Frontal cortex (tissue), 4 donors: ENCODE measurements at places on chromosomes 5 and 9. TPM values are rescaled to one million over a fixed set of nuclear protein-coding genes. Genes with fewer than 3 reads are reported as not detected.

- DNase-seq = no peak
Observed at GRCh38 chr5:124261848-124262247, 484.6 kb downstream of the ZNF608 start.

- DNase-seq = no peak
Observed at GRCh38 chr9:81193362-81194339, 495.7 kb downstream of the TLE1 start.

DNA sequence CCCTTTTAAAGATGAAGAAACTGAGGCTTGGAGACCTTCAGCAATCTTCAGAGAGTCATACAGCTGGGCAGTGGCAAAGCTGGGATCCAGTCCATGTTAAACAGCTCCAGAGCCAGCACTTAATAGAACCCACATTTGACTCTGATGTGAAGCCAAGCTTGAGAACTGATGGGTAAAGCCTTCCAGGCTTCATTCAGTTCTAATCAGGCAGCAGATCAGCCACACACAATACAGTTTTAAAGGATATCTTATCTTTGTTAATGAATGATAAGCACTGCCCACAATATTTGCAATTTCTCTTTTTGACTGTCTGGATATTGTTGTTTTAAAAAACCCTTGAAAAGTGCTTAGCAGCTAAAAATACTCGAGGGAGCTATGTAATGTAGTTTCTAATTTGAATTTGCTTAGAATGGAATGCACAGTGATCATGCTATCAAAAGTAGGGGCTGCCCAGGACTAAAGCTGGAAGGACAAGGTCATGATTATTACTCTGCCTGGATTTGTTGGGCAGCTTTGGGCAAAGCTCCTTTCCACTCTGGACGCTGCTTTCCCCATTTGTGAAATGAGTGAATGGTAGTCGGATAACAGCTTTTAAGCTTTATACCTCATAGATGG is 31.3 kb upstream of the HTR4 start:
- DNase-seq = no peak

DNA sequence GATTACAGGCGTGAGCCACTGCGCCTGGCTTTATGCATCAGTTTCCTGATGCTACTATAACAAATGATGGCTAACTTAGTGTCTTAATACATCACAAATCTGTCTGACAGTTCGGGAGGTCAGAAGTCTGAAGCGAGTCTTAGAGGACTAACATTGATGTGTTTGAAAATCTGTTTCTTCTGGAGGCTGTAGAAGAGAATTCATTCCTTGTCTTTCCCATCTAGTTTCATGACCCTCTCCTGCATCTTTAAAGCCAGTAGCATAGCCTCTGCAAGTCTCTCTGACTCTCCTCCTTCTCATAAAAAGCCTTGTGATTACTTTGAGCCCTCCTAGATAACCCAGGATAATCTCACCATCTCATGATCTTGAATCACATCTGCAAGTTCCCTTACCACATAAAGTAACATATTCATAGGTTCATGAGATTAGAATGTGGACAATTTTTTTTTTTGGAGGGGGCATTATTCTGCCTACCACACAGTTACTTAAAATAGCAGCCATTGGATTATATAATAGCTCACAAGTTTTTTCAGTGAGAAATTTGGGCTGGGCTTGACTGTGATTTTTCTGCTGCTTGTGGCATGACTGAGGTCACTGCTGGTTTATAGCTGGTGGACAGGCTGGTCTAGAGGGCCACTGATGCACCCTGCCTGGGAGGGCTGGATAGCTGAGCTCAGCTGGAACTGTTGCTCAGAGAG is 134.8 kb downstream of the FBXL7 start:
- no peak for DNase-seq

GRCh38 chr9:113154471-113154870 is 3.7 kb downstream of the SLC31A2 start:
- no peak for DNase-seq

DNA sequence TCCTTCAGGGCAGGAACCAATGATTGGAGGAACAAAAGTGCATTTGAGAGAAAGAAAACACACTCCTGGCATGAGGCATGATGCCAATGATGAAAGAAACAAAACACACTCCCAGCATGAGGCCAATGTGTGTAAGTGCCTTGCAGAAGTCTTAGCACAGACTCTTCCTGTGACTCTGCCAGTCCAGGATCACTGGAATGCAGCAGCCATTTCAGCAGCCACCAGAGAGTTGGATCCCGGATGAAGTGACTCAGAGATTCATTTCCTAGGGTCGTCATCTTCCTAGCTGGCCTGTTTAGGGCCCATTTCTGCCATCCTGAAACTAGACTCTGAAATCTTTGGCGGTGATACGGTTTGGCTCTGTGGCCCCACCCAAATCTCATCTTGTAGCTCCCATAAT is 212.5 kb downstream of the CFAP90 start:
- DNase-seq = no peak

GRCh38 chr5:139660923-139661814 is 13.0 kb downstream of the CXXC5 start:
- DNase-seq = peak; percentile 77

- no peak for DNase-seq
Observed at GRCh38 chr5:26282190-26282589, 756.2 kb downstream of the CDH9 start.

DNA sequence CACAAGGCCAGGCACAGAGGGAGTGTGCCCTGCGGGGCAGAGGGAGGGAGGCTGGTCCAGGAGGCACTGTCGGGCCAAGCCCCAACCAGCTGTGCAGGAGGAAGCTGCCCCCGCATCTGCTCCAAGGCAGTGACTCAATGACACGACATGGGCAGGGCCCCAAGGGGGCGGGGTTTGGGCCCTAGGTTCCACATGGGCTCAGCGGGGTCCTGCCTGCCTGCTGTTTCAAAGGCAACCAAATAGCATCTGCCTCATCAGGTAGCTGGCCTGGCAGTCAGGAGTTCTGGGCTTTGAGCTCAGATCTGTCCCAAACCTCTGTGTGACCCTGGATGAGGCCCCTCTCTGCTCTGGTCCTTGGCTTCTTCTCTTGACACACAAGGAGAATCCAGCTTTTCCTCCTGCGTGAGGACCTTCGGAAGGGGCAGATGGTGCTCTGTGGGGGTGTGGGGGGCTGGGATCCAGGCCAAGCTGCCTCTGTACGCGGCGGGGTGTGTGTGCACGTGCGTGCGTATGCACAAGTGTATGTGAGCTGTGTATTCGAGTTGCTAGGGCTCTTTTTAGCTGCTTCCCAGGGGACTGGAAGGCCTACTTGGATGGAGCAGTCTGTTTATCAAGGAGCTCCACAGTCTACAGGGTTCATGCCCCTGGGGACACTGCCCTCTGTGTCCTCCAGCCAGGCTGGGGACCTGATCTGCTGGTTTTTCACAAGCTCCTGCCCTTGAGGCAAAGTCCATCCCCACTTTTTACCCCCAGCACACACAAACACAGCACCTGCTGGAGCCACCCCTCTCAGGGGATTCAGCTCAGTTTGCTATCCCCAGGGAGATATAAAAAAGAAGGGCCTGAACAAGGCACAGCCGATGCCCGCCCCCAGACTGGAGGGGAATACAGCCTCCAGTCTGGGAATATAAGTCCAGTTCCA is 138.9 kb downstream of the RGS3 start:
- DNase-seq = peak; percentile 60

GRCh38 chr5:136258463-136258862 is 65.5 kb upstream of the SMIM32 start:
- DNase-seq = no peak

DNA sequence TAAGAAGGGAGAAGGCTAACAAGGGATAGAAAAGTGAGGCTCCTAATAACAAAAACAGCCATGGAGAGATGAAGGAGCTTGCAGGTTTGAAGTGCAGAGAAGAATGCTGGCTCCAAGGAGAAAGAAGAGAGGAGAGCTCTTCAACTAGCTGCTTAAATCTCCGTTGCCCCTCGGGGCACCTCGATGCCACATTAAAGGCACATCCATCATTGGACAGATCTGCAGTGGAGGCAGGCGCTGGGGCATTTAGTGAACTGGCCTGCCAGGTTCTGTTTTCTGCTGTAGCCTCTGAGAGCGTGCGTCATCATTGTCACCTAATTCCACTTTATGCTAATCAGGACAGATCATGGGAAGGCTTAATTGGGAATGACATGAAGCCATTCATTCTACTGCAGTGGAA is 1426.2 kb upstream of the WWC1 start:
- DNase-seq = no peak

DNA sequence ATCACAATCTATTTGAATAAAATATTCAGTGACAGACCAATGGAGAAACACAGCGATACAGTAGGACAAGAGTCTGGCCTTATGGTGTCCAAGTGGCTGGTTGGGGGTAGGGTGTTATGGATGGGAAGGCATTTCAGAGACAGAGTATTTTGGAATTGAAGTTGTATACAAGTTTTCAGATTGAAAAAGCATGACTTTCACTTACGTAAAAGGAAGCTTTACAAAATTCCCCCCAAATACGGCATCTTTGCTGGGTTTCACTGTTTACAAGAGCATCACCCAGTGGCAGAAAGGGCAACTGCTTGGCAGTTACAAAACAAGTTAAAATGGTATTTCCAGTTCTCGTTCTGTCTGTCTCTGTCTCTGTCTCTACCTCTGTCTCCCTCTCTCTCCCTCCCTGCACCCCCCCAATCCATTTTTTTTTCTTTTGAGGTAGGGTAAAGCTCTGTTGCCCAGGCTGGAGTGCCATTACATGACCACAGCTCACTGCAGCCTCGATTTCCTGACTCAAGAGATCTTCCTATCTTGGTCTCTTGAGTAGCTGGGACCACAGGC is 86.2 kb downstream of the PTPN3 start:
- DNase-seq = peak; percentile 38

DNA sequence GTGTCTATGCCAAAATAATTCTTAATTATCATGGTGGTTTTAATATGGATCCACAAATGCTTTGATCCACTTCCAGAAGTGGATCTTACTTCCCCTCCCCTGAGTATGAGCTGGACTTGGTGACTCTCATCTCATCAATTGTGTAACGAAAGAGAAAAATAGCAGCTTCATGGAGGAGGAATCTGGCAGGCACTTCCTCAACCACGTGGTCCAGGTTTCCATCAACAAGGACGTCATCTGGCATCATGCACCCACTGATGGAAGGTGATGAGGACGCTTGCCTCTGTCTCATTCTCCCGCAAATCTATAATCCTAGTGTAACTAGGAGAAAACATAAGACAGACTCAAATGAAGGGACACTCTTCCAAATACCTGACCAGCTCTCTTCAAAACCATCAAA is 54.6 kb upstream of the S1PR3 start:
- DNase-seq = no peak

DNA sequence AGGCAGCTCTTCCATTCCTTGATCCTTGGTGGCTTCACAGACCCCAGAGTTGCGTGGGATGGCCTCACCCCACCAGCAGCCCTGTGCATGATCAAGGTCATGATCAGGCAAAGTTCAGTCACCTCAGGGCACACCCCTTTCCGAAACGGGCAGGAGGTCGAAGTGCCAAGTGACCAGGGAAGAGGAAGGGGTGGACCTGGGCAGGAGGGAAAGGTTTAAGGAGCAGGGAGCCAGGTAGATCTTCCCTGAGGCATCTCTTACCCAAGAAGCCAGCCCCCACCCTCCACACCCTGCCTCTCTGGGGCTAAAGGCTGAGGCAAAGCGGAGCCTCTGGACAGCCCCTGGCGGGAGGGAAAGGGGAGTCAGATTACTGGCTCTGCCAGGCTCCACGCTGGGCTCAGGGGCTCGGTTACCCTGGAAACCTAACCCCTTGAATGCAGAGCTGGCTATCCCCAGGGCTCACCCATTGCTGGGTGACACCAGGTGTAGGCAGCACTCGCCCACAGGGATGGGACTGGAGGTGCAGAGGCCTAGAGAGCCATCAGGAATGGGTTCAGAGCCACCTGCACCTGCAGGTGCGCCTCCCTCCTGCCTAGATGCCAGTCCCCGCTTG is 3.6 kb downstream of the MGAT4B start:
- DNase-seq = no peak

DNA sequence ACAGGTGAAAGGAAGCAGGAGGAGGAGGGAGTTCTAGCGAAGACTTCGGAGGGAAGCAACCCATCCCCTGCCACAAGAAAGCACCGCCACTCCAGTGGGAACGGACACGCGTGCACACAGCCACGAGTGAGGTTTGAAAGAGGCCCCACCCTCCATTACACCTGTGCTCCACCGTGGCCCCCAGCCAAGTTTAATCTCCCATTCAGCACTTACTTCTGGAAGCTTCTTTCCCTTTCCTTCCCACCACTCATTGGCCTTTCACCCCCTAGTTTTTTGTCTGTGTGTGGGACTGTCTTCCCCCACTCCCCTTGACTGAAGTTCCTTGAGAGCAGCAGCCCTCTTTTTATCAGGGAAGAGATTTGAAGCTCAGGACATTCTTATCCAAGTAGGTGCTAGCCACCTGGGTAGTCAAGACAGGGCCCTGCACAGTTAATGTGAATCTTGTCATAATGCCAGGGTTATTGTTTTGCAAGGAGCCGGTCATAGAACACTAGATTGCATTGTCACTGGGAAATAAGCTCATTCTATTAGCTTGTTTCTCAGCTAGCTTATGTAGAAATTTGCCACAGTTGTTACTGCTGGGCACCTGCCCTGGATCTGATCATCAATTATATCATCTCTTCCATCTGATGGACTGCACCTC is 256.0 kb downstream of the DOCK8 start:
- peak; percentile 18 for DNase-seq

GRCh38 chr5:33343676-33344327 is 97.0 kb upstream of the TARS1 start:
- no peak for DNase-seq

SPINK13 gene
- total RNA-seq = not detected

SPATA31D4 gene
- not detected for total RNA-seq

DBH gene
- under 0.01 TPM for total RNA-seq

PDCD1LG2 gene
- 0.41 TPM for total RNA-seq

CATSPER3 gene
- 0.82 TPM for total RNA-seq
